ENCODE measurements at places on chromosomes 3 and 15. TPM values are rescaled to one million over a fixed set of nuclear protein-coding genes. Genes with fewer than 3 reads are reported as not detected.

GRCh38 chr3:157754451-157754850 lies 251.2 kb upstream of the VEPH1 start:
- H3K36me3 ChIP-seq, result no peaks in the 10 kb centered on the region
- H3K27me3 ChIP-seq, result no peaks in the 10 kb centered on the region
- no peak for DNase-seq
- H3K4me1 ChIP-seq, result no peaks in the 10 kb centered on the region
- H3K4me3 ChIP-seq, result no peak overlapping the region
- no peak overlapping the region for H3K27ac ChIP-seq

- no peak for DNase-seq
- H3K4me3 ChIP-seq, result no peak overlapping the region
- H3K27ac ChIP-seq, result no peak overlapping the region
- peaks cover 13% of the 10 kb centered on the region for H3K4me1 ChIP-seq
- peaks cover 4% of the 10 kb centered on the region for H3K36me3 ChIP-seq
- no peaks in the 10 kb centered on the region for H3K27me3 ChIP-seq
Measured at GRCh38 chr3:43231276-43232000, 54.9 kb upstream of the SNRK start.

GRCh38 chr3:13192471-13193213 lies 119.4 kb upstream of the IQSEC1 start:
- H3K27me3 ChIP-seq, result peaks cover 4% of the 10 kb centered on the region
- H3K4me3 ChIP-seq, result no peak overlapping the region
- DNase-seq, result no peak
- peaks cover 18% of the 10 kb centered on the region for H3K4me1 ChIP-seq
- no peak overlapping the region for H3K27ac ChIP-seq

GRCh38 chr3:193943200-193943599 lies 192.7 kb upstream of the HES1 start:
- no peak for DNase-seq
- peaks cover 3% of the 10 kb centered on the region for H3K27me3 ChIP-seq
- H3K4me3 ChIP-seq, result no peak overlapping the region

- H3K4me3 ChIP-seq, result no peak overlapping the region
- H3K27ac ChIP-seq, result peak overlapping the region; percentile 25
- H3K27me3 ChIP-seq, result no peaks in the 10 kb centered on the region
Measured at GRCh38 chr3:171286580-171287249, 173.5 kb downstream of the TNIK start.

Gene SAXO2
- 4.4 TPM for total RNA-seq

Gene GRAMD2A
- 0.11 TPM for total RNA-seq

Gene IQGAP1
- 334 TPM for total RNA-seq

Measured in activated CD4-positive, alpha-beta T cell treated with anti-CD3 and anti-CD28 coated beads for 36 hours (primary cell).